ENCODE measurements at places on chromosomes 3 and 15. TPM values are rescaled to one million over a fixed set of nuclear protein-coding genes. Genes with fewer than 3 reads are reported as not detected.

The GOLGA6L7 gene
- total RNA-seq = not detected

The GABRR3 gene
- total RNA-seq = not detected

The PCOLCE2 gene
- total RNA-seq = 122 TPM

The CILP gene
- total RNA-seq = 8.5 TPM

The CTXN2 gene
- total RNA-seq = not detected

The EBLN2 gene
- total RNA-seq = 6.9 TPM

The IQGAP1 gene
- 340 TPM for total RNA-seq

The NGLY1 gene
- 16.5 TPM for total RNA-seq

The CLRN1 gene
- total RNA-seq = not detected

The ZBBX gene
- total RNA-seq = not detected

The GPR160 gene
- 2.2 TPM for total RNA-seq

The INO80 gene
- total RNA-seq = 27.2 TPM

The IGSF11 gene
- total RNA-seq = 0.71 TPM

The NDN gene
- total RNA-seq = 30.6 TPM

The KCNMB3 gene
- total RNA-seq = 7.7 TPM

The CSNK1G1 gene
- 9.3 TPM for total RNA-seq

The WNT7A gene
- not detected for total RNA-seq

The ATP13A4 gene
- 0.78 TPM for total RNA-seq

The ADGRG7 gene
- not detected for total RNA-seq

The TRH gene
- total RNA-seq = not detected

All from thoracic aorta (tissue), 2 donors.